ENCODE measurements at places on chromosomes 12 and 14.

- DNase-seq, result no peak
Observed at GRCh38 chr12:77606348-77606747, 224.3 kb upstream of the NAV3 start.

GRCh38 chr14:49194067-49194466 lies 392.1 kb downstream of the RPS29 start:
- no peak for DNase-seq

DNA sequence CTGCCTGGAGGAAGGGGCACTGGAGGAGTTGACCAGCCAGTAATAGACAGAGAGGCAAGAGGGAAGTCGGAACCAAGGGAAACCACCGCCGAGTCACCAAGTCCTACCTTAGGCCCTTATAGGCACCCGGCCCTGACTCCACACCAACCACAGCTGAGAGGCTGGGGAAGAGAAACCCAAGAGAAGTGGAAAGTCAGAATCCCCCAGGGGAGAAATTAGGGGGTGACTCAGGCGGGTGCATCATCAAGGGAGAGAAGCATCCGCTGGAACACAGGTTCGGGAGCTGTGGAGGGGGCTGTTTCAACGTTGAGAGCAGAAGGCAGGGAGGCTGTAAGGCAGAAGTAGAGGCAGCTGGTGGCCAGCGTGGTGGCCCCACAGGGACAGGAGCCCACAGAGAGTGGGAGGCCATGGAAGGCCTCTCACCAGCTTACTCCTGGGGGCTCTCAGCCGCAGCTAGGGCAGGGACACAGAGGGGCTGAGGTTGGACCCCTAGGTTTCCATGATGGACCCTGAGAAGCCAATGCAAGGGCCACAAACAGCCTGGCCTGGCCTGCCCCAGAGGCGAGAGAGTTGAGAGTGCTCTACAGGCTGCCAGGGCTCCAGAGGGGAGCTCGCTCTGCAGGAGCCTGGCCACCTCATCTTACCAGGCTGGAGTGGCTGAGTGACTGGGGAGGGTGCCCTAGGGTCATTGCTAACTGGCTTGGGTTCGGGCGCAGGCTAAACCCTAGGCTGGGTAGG lies 1.4 kb upstream of the TRMT61A start:
- no peak for DNase-seq

GRCh38 chr14:75781096-75781495 lies 120.0 kb downstream of the TTLL5 start:
- DNase-seq, result no peak

- DNase-seq, result no peak
Observed at GRCh38 chr12:86213012-86213411, 43.2 kb downstream of the MGAT4C start.

DNA sequence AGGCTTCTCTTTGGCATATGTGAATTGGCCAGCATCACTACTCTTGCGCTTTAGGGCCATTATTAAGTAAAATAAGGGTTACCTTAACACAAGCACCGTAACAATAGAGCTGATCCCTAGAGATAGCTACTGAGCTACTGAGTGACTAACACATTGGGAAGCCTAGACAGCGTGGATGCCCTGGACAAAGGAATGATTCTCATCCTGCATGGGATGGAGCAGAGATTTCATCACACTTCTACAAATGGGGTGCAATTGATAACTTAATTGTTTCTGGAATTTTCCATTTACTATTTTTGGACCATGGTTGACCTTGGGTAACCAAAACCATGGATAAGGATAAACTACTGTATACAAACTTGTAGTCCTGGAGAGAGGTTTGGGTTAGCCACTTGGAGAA lies 57.1 kb downstream of the FBXO34 start:
- DNase-seq, result no peak

- DNase-seq, result no peak
Observed at GRCh38 chr12:113407931-113408600, 4.4 kb upstream of the SDS start.

DNA sequence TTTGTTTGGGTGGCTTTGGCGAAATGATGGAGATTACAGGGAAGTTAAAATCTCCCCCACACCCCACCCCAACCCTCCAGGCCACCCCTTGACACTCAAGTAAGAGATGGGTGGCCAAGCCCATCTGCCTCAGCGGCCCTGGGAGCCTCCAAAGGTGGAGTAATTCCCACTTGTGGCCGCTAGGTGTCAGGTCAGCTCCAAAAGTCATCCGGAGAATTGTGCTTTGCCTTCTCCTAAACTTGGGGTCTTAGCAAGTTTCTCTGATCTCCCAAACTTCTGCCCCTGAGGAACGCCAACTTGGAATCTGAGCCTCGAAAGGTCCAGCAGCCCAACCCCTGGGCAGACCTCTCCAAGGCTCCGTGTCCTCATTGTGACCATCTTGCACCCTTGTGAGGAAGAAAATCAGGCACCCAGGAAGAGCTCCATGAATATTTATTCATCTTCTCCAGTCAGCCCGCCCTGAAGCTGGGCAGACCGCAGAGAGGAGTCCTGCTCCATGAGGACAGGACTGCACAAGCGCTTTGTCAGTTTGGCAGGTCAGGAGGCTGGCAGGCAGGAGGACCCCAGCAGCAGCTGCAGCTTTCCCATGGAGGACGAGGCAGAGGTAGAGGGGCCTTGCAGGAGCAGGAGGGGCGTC lies 46.7 kb downstream of the LRRC74A start:
- DNase-seq, result peak; percentile 74
